ENCODE measurements at places on chromosomes 1 and 21.

DNA sequence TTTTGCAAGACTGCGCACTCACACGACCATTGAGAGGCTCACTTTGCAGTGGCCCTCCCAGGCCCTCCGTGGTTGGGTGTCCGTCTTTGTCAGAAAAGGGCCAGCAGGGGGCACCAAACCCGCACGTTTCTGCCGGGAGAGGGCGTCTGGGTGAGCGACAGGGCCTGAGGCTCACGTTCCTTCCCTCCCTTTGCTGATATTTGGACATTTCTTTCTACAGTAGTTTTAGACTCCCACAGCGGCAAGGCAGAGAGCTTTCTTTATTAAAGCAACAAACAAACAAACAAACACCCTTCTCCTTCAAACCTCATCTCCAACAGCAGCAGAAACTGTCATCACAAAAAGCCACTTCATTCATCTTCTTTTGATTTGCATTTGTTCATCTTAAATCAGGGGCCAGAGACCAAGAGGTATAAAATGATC is 79.2 kb upstream of the WDR26 start:
- peak; percentile 83 for DNase-seq

DNA sequence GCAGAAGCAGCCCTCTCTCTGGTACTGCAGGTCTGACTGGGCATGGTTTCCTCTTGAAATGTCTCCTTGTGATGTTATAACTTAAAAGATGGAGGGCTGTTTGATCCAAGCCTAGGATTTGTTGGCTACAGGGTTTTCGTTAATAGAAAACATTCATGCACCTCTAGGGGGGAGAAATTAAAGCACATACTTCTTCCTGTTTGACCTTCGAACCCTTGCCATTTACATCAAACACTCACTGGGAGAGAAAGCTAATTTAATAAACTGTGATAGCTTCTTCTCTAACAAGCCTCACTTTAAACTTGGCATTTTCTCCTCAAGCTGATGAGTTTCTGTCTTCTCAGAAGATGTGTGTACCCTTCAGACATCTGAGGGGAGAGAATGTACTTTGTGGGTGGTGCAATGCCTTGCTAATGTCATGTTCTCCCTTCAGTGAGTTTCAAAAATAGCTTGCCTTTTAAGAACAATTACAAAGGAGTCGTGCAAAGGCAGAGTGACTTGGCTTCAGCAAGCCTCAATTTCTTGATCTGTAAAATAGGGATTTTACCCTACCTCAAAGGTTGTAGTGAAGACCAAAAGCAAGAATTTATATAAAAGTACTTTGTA is 20.4 kb downstream of the CACHD1 start:
- no peak for DNase-seq

DNA sequence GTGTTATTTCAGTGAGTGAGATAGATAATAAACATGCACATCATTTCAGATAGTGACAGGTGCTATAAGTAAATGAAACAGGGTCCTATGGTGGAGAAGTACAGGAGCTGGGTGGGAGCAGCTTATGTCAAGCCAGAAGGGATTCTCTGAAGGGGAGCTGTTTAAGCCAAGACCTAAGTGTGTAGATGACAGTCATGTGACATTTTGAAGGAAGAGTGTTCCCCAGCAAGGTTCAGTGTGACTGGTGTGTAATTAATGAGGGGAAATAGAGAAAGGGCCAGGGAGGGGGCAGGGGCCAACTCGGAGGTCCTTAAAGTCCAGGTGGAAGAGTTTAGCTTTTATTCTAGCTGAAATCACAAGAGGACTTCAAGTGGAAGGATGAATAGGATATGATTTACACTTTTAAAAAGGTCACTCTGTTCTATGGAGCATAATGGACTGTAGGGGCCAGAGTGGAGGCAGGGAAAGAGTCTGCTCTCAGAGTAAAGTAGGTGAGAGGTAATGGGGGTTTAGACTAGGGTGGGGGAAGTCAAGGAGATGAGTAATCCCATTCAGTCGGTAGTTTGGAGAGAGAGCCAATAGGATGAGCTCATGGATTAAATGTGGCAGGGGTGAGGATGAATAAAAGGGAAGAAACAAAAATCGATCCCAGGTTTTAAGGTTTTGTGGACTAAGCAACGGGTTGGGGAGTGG is 243.1 kb downstream of the CACNA1E start:
- DNase-seq = no peak

- no peak for DNase-seq
These were observed 105.9 kb upstream of the EDEM3 start for GRCh38 chr1:184860535-184860934.

GRCh38 chr1:12596007-12596821 is 21.8 kb downstream of the DHRS3 start:
- DNase-seq = no peak

DNA sequence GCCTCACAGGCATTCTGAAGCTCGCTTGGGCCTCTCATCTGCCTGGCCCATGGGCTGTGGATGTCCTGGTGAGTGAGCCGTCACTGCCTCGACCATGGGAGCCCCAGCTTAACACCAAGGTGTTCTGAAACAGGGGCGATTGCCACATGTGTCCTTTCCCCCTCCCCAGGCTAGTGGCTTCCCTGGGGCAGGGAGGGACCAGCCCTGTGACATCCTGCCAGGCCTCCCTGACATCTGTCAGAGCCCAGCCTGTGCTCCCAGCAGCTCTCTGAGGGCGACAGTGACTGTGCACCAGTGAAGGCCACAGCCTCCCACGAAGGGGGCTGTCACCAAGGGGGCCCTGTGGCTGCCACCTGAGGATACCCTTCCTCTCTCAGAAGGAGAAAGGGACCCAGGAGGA is 35.9 kb upstream of the CCDC27 start:
- DNase-seq = no peak

GRCh38 chr1:91900562-91900961 is 14.6 kb upstream of the TGFBR3 start:
- DNase-seq = no peak

- no peak for DNase-seq
These were observed 9.5 kb upstream of the CLIC4 start for GRCh38 chr1:24735509-24736375.

DNA sequence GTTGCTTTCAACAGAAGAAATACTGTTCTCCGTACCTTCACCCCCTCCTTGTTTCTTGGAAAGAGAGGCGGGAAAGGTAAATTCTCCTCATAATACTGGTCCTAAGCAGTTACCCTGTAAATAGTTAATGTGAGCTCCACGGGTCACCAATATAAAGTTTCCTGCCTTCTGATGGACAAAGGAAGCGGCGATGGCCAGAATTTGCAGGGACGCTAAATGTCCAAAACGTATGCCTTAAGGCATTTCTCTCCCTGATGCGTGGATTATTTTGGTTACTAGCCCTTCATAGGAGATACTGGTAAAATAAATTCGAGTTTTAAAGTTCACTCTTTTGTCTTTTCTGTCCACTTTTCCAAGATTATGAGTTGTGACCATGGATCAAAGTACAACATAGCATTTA is 898 bp upstream of the PTGS2 start:
- no peak for DNase-seq

GRCh38 chr1:209880031-209880430 is 52.3 kb downstream of the UTP25 start:
- no peak for DNase-seq
